ENCODE measurements at places on chromosomes 1 and 21.

DNA sequence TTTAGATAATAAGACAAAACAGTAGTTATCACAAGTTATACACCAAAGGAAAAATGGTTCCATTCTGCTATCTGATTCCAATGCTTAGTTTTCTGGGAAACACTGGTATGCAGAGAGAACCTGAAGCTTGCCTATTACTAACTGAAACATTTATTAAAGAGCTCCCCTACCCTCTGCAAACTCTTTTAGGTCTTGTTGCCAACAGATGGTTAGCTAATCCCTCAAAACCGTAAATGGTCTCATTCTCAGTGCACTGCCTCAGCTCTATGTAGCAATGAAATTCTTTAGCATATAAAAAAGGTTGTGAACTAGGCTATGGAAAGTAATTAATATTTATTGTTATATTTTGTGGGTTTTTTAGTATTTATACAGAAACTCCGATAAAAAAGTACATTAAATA, 20.4 kb downstream of the C21orf91 start:
- H3K27ac ChIP-seq: no peak overlapping the region
- peaks cover 2% of the 10 kb centered on the region for H3K36me3 ChIP-seq
- DNase-seq: no peak

GRCh38 chr1:180560868-180561600, 2.3 kb downstream of the OVAAL start:
- H3K4me1 ChIP-seq: no peaks in the 10 kb centered on the region
- DNase-seq: no peak
- H3K4me3 ChIP-seq: no peak overlapping the region
- H3K27me3 ChIP-seq: no peaks in the 10 kb centered on the region
- no peaks in the 10 kb centered on the region for H3K36me3 ChIP-seq
- H3K27ac ChIP-seq: no peak overlapping the region

DNA sequence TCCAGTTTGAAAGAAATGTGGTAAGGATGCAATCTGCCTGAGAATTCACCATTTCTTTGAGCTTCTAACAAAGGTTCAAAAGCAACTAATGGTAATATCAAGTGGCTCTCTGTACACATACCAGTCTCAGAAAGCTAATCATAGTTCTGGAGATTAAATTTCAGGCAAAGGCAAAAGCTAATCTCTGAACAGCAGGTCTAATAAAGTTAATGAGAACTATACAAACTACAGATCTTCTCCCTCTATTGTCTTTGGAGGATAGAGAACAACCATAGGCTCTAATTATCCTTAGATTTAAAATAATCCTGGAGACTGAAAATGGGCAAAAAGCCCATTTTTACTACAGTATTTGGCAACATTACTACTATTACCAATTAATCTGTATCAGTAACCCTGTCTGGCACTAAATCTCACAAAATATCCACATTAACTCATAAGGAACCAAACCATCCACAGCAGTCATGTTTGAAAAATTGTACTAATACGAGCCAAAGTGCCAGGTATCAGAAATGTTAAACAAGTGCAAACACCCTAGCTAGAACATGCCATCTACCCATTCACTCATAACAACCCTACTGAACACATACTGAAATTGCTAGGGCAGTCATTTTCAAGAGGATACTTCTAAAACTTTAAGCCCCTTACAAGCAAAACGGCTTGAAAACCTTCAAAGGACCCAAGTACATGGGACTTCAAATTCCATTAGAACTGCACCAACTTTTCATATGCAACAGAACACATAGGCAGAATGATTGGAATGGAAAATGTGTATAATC, 4.8 kb downstream of the DIPK1A start:
- H3K27ac ChIP-seq: no peak overlapping the region

GRCh38 chr1:18154430-18155194, 47.0 kb downstream of the IGSF21 start:
- H3K27ac ChIP-seq: no peak overlapping the region
- H3K27me3 ChIP-seq: no peaks in the 10 kb centered on the region
- H3K4me1 ChIP-seq: no peaks in the 10 kb centered on the region
- DNase-seq: peak; percentile 46
- no peaks in the 10 kb centered on the region for H3K36me3 ChIP-seq

GRCh38 chr1:10540277-10541005, 65.7 kb downstream of the PEX14 start:
- H3K27ac ChIP-seq: peak overlapping the region; percentile 25
- no peak overlapping the region for H3K4me3 ChIP-seq
- H3K27me3 ChIP-seq: no peaks in the 10 kb centered on the region
- no peaks in the 10 kb centered on the region for H3K36me3 ChIP-seq

GRCh38 chr1:183185941-183186490, at the start of gene LAMC2:
TSS of gene LAMC2 (plus strand) at chr1:183186264. CDS start at chr1:183186353, 89 bp downstream.
- H3K4me3 ChIP-seq: peak within 1 kb of the TSS; percentile 46
- peak; percentile 95 for DNase-seq
- H3K4me1 ChIP-seq: no peaks in the 10 kb centered on the region
- H3K36me3 ChIP-seq: no peaks in the 10 kb centered on the region

DNA sequence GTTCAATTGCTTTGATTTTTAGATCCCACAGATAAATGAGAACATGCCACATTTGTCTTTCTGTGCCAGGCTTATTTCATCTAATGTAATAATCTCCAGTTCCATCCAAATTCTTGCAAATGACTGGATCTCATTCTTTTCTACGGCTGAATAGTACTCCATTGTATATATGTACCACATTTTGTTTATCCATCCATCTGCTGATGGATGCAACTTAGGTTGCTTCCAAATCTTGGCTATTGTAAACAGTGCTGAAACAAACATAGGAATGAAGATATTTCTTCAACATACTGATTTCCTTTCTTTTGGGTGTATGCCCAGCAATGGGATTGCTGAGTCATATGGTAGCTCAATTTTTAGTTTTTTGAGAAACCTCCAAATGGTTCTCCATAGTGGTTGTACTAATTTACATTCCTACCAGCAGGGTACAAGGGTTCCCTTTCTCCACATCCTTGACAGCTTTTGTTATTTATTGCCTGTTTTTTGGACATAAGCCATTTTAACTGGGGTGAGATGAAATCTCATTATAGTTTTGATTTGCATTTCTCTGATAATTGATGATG, 344.4 kb downstream of the KCTD3 start:
- peak; percentile 12 for DNase-seq
- H3K4me3 ChIP-seq: no peak overlapping the region
- no peaks in the 10 kb centered on the region for H3K27me3 ChIP-seq
- no peaks in the 10 kb centered on the region for H3K36me3 ChIP-seq
- no peaks in the 10 kb centered on the region for H3K4me1 ChIP-seq
- H3K27ac ChIP-seq: no peak overlapping the region

- no peaks in the 10 kb centered on the region for H3K4me1 ChIP-seq
- no peak overlapping the region for H3K27ac ChIP-seq
- H3K36me3 ChIP-seq: no peaks in the 10 kb centered on the region
- H3K4me3 ChIP-seq: no peak overlapping the region
Observed at GRCh38 chr1:104156738-104157137, 407.0 kb downstream of the AMY1C start.

GRCh38 chr1:116268211-116268610, 104.8 kb upstream of the ATP1A1 start:
- no peak overlapping the region for H3K4me3 ChIP-seq
- H3K36me3 ChIP-seq: no peaks in the 10 kb centered on the region
- H3K4me1 ChIP-seq: no peaks in the 10 kb centered on the region

DNA sequence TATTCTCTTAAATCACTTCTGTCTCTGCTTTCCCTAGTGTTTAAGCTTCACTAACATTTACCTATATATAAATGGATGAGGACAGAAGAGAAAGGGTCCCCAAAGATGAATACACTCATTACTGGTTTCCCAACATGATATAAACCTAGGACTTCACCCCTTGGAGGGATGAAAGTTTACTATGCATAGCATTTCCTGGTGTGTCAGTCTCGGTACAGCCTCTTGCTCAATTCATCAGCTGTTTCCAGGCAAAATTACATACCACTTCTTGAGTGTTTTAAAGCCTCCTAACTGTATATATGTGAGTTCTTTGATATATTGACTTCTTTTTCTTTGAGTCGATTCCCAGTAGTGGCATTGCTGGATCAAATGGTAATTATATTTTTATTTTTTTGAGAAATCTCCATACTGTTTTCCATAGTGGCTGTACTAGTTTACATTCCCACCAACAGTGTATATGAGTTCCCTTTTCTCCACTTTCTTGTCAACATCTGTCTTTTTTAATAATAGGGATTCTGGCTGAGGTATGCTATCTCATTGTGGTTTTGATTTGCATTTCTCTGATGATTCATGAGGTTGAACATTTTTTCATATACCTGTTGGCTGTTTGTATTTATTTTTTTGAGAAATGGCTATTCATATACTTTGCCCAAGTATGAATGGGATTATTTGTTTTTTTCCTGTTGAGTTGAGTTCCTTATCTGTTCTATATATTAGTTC, 259.3 kb upstream of the CACYBP start:
- no peaks in the 10 kb centered on the region for H3K27me3 ChIP-seq
- H3K4me3 ChIP-seq: no peak overlapping the region
- no peaks in the 10 kb centered on the region for H3K36me3 ChIP-seq
- no peaks in the 10 kb centered on the region for H3K4me1 ChIP-seq
- H3K27ac ChIP-seq: no peak overlapping the region

GRCh38 chr1:224058303-224058702, 55.6 kb upstream of the FBXO28 start:
- no peak for DNase-seq
- no peaks in the 10 kb centered on the region for H3K36me3 ChIP-seq
- no peaks in the 10 kb centered on the region for H3K27me3 ChIP-seq
- no peaks in the 10 kb centered on the region for H3K4me1 ChIP-seq
- no peak overlapping the region for H3K27ac ChIP-seq

GRCh38 chr1:58397187-58397820, 149.2 kb downstream of the OMA1 start:
- H3K27me3 ChIP-seq: no peaks in the 10 kb centered on the region
- no peaks in the 10 kb centered on the region for H3K4me1 ChIP-seq
- DNase-seq: peak; percentile 90

Measured in mesendoderm (in vitro differentiated cells).